ENCODE measurements at places on chromosomes 5 and 9.
A peak's percentile ranks its signal among the peaks of the same experiment; 100 is the strongest.

DNA sequence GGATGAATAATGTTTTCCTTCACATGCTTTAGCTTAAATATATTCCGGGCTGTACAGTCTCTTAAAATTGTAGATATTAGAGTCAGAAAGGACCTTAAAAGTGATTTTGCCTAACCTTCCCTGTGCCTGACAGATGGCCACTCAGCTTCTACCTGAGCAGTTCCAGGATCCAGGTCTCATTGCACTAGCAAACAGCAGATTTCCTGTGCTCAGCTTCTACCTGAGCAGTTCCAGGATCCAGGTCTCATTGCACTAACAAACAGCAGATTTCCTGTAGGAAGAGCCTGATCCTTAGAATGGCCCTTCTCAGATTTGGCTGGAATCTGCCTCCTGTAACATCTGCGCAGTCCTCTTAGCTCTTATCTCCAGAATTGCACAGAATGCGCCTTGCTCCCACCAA, 219.8 kb downstream of the AOPEP start:
- no peak for DNase-seq

DNA sequence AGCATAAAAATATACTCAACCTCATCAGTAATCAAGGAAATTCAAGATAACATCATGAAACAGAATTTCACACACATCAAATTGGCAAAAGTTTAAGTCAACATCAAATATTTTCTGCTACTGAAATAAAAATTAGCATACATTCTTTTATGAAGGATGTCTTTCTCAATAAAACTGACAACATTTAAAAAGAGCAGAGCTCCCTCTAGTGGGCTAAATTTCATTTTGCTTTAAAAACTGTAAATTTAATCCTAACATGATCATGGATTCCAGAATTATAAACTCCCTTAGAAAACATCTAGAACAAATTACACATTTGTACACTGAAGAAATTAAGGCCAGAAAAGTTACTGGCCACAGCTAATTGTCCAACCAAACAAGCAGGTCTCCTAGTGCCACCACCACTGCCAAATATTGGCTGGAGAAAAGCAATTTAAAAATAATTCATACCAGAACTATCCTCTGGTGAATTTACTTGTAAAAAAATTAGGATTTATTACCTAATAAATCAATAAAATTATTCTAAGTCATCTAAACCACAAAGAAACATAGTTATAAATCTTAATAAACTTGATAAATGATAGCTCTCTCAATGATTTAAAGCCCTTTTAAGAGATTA, 31.2 kb downstream of the DEPDC1B start:
- DNase-seq: no peak

GRCh38 chr5:61348447-61348846, 16.4 kb downstream of the ZSWIM6 start:
- no peak for DNase-seq

DNA sequence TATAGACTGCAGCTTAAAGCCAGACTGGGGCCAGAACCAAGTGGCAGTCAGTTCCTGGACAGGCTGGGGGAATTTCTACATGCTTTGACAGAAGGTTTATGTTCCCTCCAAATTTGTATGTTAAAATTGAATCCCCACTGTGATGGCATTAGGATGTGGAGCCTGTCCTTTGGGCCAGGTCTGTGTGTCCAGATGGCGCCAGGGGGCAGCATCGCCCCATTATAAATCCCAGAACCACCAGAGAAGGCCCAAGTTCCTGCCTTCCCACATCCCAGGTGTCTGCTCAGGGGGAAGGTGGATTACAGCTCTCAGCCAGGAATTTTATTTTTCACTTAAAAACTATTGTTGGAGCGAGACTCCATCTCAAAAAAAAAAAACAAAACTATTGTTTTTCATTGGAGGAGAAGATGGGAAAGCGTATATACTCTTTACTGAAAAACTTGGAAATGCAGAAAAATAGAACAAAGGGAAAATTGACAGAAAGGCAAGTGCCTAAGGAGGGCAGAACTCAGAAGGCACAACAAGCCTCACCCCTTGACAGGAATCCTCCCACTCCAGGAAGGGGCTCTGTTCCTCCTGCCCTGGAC, 5.0 kb downstream of the IL3 start:
- peak; percentile 8 for DNase-seq

DNA sequence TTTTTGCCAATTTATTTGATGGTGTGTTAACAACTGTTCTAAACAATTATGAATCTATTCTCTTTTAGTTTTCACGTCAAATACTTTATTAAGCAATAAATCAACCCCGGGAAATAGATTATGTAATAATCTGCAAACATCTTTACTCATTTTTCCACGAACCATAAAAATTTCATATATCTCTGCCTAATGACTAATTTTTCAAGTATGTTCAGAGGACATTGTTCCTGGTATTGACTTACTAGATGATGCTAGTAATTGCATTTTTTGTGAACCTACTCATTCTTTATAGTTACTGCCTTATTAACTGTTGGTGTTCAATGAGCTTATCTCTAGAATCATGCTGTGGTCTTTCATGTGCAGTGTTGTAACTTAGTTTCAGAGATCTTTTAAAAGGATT, 41.0 kb upstream of the FBN2 start:
- no peak for DNase-seq

- no peak for DNase-seq
Measured at GRCh38 chr9:135086597-135087488, 625 bp upstream of the OLFM1 start.

- DNase-seq: no peak
Measured at GRCh38 chr5:43236653-43237355, 44.8 kb downstream of the NIM1K start.

- DNase-seq: no peak
Measured at GRCh38 chr5:122218778-122219177, 89.4 kb downstream of the ZNF474 start.

Data from GM12878 (cell line).